ENCODE measurements at places on chromosomes 6 and 20.

DNA sequence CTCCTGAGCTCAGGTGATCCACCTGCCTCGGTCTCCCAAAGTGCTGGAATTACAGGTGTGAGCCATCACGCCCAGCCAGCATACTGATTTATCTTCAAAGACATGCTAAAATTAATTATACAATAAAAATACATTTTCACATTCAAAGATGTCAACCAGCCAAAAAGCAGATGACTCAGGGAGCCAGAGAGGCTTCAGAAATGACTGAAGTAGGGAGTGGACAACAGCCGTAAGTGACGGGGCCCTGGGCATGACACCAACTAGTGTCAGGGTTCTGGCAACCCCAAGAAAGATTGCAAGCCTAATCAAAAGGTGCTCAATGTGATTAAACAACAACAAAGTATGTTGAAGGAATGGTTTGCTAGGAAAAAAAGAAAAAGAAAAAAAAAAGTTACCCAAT, 28.4 kb downstream of the GPLD1 start:
- no peak for DNase-seq

- no peak for DNase-seq
Observed at GRCh38 chr6:149176971-149177667, 140.4 kb upstream of the TAB2 start.

DNA sequence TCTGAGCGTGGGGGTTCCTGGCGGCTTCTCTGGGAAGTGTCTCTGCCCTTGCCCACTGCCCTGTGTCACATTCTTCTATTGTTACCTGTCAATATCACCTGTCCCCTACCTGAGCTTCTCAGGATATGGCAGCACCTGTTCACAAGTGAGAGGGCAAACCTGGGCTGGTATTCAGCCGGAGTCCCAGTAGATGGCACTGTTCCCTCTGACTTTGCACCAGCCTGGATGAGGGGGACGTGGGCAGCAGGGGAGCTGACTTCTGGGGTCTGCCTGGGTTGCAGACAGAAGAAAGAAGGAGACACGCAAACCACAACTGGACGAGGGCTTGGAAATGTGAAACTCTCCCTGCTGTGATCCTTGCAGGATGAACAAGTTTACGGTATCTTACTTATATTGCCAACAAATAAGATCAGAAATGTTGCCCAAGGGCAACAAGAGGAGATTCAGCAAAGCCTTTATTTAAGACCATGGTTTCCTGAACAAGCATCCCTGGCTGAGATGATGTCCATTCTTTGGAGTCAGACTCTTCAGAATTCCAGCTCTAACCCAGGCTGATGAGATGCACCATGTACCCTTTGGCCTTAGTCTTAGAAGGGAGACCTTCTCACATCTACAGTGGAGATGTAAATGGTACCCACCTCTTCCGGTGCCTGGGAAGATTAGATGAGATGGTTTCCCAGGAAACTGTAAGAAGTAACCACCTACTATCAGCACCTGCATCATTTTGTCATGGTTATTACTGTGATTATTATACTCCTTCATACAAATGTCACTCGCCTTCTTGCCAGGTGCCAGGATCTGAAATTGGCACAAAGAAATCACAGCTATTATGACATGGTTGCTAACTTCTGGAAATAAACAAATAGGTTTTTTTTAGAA, 400.0 kb upstream of the CDH4 start:
- no peak for DNase-seq

- DNase-seq: no peak
Observed at GRCh38 chr6:56541030-56541600, 101.6 kb downstream of the DST start.

DNA sequence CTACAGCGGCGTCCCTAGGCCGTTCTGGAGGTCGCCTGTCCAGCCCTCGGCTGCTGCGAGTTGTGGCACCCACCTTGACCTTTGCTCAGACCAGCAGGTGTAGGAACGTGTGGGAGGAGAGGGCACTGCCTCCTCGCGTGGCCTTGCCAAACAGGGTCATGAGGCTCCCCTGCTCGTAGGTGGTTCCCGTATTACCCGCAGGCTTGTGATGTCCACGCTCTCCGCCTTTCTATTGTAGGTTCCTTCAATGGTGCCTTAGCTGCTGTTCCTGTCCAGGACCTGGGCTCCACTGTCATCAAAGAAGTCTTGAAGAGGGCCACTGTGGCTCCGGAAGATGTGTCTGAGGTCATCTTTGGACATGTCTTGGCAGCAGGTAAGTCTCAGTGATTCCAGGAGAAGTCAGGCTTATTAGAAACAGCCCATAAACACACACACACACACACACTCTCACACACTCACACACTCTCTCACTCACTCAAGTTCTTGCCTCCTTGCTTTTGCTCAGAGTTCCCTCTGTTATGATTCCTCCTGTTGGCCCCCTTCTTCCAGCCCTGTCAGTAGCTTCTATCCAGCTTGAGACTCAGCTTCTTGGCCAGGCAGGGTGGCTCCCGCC, 942 bp downstream of the ACAT2 start:
- no peak for DNase-seq

DNA sequence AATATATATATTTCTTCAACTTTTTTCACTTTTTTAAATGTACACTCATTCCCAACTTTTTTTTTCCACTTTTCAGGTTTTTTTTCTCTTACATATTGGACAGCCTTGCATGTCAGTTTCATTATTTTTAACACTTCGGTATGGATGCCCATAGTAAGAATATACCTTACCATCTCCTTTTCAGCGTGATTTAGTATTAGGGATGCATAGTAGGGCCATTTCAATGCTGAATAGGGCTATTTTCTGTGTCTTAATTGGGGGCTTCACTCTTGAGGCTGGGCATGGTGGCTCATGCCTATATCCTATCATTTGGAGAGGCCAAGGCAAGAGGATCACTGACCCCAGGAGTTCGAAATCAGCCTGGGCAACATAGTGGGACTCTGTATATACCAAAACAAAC, 6.7 kb downstream of the RNF114 start:
- DNase-seq: no peak

DNA sequence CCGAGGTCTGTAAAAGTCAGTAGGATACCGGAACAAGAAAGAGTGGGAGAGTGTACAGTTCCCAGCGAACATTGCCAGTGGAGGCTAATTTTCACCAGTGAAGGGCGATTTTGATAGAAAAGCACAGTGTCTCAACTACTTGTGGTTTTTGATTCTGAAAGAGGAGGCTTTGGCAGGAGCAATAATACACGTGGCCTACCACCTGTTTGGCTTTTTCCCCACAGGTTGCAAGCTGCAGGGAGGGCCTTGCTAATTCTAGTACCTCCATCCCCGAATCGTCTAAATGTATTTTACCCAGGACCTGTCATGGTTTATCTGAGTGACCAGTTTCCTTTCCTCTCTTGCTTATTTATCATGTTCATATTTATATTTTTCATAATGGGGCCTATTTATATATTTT, 3.3 kb upstream of the EFCAB8 start:
- DNase-seq: no peak

DNA sequence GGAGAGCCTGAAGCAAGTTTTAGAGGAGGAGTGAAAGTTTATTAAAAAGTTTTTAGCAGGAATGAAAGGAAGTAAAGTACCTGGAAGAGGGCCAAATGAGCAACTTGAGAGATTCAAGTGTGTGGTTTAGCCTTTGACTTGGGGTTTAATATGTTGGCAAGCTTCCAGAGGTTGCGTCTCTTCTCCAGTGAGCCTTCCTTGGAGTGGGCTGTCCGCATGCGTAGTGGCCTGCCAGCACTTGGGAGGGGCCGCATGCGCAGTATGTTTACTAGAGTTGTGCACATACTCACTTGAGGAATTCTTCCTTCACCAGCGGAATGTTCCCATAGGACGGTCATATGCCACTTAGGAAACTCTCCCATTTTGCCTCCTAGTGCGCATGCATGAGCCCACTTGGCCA, 235.2 kb downstream of the ALDH8A1 start:
- DNase-seq: no peak

GRCh38 chr6:41917528-41917927, 3.4 kb downstream of the MED20 start:
- DNase-seq: no peak

GRCh38 chr6:130070326-130070725, 51.9 kb downstream of the L3MBTL3 start:
- no peak for DNase-seq

GRCh38 chr6:138370631-138371451, 6.9 kb upstream of the SMIM28 start:
- DNase-seq: no peak

DNA sequence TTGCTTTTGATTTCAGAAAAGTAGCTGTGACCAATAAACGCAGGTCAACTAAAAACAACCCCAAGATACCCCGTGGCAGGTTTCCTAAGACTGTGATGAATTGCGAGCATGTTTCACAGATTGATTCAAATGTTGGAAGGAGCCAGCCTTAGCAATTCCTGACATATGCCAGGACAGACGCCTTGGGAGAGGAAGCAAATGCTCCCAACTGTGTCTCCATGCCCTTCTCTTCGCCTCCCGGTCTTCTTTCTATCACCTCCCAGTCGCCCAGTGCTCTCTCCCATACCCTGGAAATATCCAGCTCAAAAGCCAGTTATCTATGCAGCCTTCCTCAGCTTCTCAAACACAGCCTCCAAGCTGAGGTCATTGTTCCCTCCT, 32.0 kb downstream of the KIAA0319 start:
- DNase-seq: no peak

DNA sequence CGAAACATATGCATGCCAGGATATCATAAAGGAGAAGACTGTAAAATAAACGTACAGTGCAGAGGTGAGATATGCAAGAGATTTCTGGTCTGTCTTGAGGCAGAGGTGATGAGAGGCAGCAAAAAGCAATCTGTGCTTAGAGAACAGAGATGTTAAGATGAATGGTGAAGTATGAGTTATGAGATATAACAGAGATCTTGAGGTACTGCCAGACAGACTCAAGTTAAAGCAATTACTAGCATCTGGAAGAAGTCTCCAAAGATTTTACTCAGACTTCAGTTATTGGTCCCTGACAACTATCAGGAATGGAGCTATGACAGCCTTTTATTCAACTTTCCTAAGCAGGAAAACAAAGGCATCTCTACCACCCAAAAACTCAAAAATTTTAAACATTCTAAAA, 122.8 kb upstream of the DST start:
- no peak for DNase-seq

DNA sequence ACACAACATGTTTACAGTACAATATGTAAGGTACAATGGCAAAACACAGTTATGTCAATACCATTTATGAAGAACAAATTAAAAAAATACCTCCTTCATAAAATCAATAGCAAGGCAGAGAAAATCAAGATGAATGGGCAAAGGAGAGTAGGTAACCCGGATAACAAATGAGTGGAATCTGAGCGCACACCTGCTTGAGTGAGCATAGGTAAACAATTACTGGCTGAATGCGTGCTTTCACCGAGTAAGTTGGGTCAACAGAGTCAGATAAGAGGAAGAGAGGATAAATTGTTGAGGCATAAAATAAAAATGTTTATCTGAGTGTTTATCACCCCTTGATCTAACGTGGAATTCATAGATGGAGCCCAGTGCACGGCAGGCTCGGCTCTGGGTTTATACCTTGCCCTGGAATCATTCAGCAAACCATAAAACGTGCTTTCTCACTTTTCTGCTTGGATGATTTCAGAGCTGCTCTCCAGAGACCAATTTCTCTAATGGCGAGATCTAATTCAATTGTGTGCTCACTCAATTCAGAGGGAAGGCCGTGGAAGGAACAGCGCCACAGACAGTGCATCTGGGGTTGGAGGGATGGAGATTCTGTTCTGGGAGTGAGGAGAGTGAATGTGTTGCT, 224.8 kb upstream of the MAP3K7 start:
- DNase-seq: no peak

- no peak for DNase-seq
Observed at GRCh38 chr6:3297006-3297405, 38.3 kb downstream of the PSMG4 start.

GRCh38 chr20:9269280-9269971, 200.5 kb downstream of the PLCB4 start:
- no peak for DNase-seq

DNA sequence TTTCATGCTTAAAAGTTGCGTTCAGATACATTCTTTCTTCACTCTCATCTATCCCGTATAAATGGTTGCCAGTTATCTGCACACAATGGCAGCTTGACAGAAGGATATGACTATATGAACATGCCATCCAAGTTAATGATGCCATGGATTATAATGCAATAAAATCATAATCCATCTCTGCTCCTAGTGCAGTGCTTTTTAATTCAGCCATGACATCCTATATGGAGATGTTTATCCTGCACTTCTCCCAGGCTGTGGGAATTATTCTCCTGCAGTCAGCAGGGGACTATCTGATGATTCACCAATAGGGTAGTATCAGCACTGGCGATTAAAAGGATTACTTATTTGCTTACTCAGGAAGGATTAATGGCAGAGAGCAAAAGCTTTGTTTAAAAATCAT, 273.8 kb downstream of the SAMD5 start:
- DNase-seq: no peak

- no peak for DNase-seq
Observed at GRCh38 chr6:139201378-139201777, 66.5 kb downstream of the HECA start.

GRCh38 chr6:170134031-170134470, 156.8 kb downstream of the DLL1 start:
- no peak for DNase-seq

- DNase-seq: no peak
Observed at GRCh38 chr6:156533872-156534524, 243.2 kb upstream of the ARID1B start.

GRCh38 chr6:123632641-123633040, 4.1 kb downstream of the TRDN start:
- DNase-seq: no peak

- no peak for DNase-seq
Observed at GRCh38 chr20:36645998-36646397, at the start of gene SLA2. TSS of gene SLA2 (minus strand) at chr20:36646196. CDS start at chr20:36641335, 4,861 bp downstream.

DNA sequence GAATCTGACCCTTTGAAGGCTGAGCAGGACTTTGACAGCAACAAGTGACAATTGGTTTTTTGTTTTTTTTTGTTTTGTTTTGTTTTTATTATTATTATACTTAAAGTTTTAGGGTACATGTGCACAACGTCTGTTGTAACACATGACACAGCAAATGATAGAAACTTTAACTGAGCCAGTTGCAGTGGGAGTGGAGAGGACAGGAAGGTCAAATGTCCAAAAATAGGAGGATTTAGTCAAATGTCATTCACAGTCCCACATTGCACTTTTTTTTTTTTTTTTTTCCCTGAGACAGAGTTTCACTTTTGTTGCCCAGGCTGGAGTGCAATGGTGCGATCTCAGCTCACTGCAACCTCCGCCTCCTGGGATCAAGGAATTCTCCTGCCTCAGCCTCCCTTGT, 223.0 kb downstream of the HIVEP2 start:
- no peak for DNase-seq

DNA sequence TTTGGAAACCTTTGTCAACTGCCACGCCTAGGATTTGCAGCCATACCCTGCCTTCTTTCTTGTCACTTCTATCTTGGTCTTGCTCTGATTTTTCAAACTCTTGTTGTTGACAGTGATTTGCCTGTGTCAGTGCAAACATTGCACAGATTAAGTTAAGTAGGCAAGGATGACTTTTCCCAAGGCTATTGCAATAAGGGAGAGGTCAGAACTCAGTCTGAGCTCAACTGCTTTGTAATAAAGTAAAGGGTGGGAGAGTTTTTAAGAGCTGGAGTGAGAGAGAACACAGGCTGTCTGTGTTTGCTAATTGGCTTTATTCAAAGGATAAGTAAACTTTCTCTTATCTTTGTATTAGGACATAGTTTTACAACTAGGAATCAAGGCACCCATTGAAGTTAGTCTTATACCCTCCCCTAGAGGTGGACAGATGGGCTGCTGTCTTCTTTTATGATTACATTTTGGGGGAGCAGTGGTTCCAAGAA, 448.6 kb downstream of the PHF3 start:
- no peak for DNase-seq

GRCh38 chr6:45710304-45710821, 305.3 kb downstream of the CLIC5 start:
- no peak for DNase-seq

GRCh38 chr6:91509039-91509438, 922.2 kb upstream of the MAP3K7 start:
- no peak for DNase-seq
